HuH-7.5 (cell line): ENCODE measurements at places on chromosomes 11 and 22.

DNA sequence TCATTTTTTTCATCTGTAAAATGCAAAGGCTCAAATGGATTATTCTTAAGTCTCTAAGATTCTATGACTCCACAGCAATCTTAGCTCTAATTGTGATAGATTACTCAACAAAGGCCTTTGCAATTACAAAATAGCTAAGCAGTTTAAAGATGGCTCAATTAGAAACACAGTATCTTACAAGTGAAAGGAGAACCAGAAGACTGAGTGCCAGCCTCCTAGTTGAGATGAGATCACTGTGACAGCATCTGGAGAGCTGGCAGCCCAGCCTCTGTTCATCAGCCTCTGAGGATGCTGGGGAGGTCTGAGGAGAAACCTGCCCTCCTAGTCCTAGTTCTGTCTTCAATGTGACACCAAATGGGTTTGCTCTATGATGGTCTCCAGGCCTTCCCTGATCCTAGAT is 158.4 kb upstream of the NARS2 start:
- DNase-seq: no peak

- DNase-seq: no peak
Measured at GRCh38 chr11:574632-575312, 1.5 kb upstream of the PHRF1 start.

DNA sequence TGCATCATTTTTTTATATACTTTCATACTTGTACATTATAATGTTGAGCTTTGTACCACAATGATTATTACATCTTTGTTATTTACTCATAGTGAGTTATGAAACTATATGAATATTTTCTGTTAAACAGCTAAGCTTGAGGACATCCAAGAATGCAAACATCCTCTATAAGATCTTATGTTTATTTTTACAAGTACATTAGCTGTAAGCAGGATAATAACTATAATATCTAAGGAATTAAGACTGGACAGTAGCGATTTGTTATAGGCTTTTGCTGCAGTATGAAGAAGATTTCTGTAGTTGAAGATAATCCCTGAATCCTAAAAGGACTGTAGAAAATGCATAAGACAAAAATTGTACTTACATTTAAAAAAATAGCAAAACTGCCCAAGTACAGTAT is 176.0 kb downstream of the METTL15 start:
- no peak for DNase-seq

GRCh38 chr22:27724709-27725108 is 76.8 kb downstream of the MN1 start:
- DNase-seq: no peak
